ENCODE measurements at places on chromosomes 7 and 10.

DNA sequence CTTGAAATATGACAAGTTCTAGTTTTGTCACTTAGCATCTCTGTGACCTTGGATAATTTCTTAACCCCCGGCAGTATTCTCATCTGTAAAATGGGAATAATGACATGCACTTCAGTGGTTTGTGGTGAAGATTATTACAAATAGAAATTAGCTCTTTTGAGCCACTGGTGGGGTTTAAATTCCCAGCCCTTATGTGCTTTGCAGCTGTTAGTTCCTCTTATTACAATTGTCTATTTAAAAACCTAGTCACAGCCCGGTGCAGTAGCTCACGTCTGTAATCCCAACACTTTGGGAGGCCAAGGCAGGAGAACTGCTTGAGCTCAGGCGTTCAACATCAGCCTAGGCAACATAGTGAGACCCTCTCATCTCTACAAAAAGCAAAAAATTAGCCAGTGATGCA lies 30.1 kb downstream of the CAV1 start:
- no peak for DNase-seq

DNA sequence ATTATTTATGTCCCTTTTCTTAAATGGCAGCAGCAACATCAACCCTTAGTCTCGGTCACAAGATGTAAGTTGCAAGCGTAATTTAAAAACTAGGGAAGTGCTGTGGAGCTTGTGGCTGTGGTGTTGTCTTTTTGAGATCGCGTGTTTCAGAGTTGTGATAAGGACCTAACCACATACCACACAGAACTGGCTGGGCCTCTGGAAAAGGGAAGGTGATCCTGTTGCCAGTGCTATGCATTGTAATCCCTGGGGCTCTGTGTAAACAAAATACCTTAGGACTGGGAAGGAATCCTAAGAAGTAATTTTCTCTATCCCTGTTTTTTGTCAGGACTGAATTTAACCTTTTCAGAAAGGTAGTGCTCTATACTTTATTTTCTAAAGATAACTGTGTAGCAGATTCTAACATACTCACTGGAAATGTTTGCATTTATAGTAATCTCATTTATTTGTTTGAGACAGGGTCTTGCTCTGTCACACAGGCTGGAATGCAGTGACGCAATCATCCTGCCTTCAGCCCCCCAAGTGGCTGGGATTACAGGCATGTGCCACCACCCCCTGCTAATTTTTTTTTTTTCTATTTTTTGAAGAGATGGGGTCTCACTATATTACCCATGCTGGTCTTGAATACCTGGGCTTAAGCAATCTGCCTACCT lies 60.4 kb downstream of the INPP5F start:
- DNase-seq = no peak

DNA sequence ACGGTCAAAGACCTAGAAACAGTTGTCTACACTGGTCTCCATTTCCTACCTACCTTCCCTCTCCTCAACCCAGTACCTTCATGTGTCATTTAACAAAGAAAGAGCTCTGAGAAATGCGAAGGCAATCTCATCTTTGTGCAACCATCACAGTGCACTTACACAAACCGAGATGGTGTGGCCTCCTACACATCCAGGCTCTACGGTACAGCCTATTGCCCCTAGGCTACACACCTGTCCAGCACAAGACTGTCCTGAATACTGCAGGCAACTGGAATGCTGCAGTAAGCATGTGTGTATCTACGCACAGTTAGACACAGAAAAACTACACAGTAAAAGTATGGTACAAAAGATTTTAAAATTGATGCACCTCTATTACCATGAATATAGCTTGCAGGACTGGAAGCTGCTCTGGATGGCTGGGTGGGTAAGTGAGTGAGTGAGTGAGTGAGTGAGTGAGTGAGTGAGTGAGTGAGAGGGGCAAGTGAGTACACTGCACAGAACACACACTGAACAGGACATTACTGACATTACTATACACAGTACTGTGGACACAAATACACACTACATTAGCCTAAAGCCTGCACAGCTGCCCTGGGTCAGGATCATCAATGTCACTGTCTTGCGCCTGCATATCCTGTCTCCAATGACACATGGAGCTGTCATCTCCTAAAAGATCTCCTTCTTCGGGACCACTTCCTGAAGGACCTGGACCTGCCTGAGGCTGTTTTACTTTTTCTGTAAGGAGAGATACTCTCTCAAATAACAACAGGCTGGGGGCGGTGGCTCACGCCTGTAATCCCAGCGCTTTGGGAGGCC lies 18.5 kb downstream of the ITGB1 start:
- DNase-seq = no peak

- DNase-seq = no peak
These were observed 1213.7 kb downstream of the GATA3 start for GRCh38 chr10:9268176-9268575.

GRCh38 chr10:16690417-16690816 lies 126.8 kb downstream of the RSU1 start:
- DNase-seq = no peak

DNA sequence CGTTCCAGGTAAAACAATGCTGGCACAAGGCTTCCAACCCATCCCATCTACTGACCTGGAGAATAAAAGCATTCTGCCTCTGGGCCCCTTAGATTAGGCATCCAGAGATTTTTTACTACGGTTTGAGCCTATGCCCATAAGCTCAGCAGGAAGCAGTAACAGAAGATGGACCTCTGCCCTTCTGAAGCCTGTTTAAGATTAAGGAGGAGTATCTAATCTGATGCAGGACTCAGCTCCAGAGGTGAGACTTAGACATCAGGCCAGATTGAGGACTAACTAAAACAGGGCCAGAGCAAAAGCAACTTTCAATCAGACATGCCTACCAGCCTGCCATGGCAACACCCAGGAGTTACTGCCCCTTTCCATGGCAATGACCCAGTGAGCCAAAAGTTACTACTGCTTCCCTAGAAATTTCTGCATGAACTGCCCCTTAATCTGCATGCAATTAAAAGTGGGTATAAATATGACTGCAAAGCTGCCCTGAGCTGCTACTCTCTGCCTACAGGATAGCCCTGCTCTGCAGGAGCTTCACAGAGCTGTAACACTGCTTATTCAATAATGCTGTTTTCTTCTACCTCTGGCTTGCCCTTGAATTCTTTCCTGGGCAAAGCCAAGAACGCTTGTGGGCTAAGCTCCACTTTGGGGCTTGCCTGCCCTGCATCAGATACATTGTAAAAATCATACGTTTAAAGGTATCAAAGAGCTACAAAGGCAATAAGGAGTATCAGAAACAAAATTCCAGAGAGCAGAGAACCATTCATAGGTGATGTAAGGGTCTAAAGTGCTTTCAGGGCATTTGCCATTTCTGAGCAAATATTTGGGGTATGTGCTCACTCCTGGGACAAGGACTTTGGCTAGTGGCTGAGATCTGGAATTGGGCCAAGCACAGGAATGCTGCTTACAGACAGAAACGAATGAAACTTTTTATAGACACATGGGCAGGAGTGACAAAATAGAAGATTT lies 25.0 kb upstream of the CNNM1 start:
- DNase-seq = no peak

DNA sequence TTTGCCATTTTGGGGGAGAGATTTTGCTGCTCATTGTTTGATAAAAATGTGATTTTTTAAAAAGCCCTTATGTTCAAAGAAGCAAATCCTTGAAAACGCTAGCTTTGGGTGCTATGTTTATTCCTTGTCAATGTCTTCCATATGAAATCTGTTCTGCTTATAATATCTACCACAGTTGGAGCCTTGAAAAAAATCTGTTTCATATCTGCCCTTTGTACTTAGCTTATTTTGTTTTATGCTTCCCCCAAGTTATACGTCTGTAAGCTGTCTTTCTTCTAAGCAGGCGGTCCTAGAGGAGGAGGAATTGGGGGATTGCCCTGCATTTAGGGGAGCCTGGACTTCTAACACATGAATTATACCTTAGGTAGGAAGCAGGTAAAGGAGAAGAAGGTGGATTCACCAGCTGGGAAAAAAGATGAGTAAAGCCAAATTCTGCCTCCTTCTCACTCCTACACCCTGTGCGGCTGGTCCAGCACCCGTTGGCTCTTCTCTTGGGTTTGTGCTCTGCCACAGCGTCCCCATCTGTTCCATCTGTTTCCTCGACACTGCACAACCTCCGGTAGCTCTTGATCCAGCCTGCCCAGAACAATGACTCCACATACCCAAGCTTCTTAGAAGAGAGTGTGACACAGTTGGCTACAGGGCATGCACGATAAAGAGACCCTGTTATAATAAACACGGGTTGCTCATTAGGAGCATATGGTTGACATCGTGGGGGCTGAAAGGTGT lies 31.9 kb upstream of the NEUROD6 start:
- no peak for DNase-seq

DNA sequence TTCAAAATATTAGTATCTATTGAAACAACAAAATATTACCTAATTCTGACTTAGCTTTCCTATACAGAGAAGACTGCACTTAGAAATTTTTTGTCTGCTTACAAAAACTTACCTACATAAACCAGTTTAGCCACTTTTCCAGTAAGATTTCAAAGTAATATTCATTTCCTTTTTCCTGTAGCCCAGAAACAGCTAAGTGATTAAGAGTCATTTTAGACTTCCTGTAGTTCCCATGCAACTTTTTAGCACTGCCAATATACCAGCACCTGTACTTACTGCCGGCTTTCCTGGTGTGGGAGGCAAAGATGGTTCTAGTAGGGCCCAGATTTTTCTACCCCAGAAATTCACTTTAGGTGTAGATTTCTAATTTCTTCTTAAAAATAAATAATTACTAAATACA lies 21.8 kb downstream of the NT5C2 start:
- no peak for DNase-seq

GRCh38 chr10:21173802-21174714 lies 276.9 kb upstream of the NEBL start:
- peak; percentile 27 for DNase-seq

DNA sequence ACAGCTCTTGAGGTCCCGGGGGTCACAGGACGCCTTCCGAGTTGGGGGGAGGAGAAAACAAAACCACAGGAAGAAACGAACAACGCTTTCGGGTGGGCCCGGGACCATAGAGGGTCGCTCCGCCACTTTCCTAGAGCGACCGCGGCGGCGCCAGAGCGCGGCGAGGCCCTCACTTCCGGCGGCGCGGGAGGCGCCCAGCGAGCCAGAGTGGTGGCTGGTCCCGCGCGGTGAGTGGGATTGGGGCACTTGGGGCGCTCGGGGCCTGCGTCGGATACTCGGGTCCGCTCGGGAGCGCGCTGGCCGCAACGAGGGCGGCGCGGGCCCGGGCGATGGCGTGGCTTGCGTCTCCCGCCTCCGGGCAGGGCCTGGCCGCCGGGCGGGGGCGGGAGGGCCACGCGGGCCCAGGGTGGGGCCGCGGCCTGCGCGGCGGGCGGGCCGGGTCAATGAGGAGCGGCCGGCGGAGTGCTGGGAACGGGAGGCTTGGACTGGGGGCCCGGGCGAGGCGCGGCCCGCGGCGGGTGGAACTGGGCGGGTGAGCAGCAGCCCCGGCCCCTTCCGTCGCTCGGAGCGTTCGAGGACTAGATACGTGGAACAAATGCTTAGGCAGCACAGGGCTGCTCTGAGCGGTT lies at the start of gene ZNF22:
Gene ZNF22, plus strand, starts transcription at position 172 of the 629 bp plus-strand sequence. CDS start 2,446 bp downstream, outside the sequence.
- DNase-seq = peak; percentile 67

- no peak for DNase-seq
These were observed 66.8 kb downstream of the MINDY4 start for GRCh38 chr7:30838008-30838407.

DNA sequence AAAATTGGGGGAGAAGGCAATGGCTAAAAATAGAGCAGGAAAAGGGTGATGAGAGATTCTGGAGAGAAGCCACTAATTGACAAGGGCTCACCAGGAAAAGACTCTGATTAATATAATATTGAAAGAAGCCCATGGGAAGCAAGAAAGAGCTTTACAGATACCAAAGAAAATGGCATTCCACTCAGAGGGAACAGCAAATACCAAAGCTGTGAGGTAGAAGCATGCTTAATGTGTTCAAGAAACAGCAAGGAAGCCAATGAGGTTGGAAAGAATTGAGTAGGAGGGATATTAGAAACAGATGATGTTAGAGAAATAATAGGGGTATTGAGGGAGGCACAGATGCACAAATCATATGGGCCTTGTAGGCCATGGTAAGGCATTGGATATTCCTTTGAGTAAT lies 130.1 kb downstream of the MYO3A start:
- no peak for DNase-seq

DNA sequence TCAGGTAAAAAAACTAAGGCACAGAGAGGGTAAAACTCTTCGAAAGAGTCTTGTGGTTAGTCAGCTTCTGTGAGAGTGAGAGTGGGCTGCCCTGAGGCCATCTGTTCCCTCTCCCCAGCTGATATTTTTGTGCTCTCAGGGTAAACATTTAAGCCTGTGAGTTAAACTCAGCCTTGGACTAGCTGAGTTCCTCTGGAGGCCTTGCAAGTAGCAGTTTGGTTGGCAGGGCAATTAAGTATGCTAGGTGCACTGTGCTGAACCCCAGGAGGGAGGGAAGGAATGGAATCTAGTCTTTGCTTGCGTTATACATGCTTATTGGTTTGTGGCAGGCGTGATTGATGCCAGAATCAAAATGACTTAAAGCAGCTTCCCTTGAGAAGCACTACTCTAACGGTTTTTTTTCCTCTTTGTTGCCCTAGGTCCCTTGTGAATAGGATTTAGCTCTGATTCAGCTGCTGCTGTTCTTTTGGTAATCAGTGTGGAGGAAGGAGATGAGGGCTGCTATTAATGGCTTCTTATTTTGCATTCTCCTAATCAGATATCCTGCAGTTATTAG lies 140.2 kb downstream of the AUTS2 start:
- no peak for DNase-seq

GRCh38 chr7:109178342-109178741 lies 608.7 kb downstream of the DNAJB9 start:
- DNase-seq = no peak

DNA sequence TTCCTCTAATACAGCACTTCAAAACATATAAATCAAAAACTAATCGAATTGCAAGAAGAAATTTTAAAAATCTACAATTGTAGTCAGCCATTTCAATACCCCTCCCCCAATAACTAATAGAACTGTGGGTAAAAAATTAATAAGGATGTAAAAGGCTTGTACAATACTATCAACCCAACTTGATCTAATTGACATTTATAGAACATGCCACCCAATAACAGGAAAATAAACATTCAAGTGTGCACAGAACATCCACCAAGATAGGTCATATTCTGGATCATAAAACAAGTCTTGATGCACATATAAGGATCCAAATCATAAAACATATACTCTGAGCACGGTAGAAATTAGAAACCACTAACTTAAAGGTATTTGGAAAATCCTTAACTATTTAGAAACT lies 4.0 kb upstream of the GPAM start:
- no peak for DNase-seq

- DNase-seq = no peak
These were observed 8.9 kb downstream of the HOXA4 start for GRCh38 chr7:27121684-27122076.
